Epithelial cell of esophagus (primary cell): ENCODE measurements at places on chromosomes 12 and 14.

DNA sequence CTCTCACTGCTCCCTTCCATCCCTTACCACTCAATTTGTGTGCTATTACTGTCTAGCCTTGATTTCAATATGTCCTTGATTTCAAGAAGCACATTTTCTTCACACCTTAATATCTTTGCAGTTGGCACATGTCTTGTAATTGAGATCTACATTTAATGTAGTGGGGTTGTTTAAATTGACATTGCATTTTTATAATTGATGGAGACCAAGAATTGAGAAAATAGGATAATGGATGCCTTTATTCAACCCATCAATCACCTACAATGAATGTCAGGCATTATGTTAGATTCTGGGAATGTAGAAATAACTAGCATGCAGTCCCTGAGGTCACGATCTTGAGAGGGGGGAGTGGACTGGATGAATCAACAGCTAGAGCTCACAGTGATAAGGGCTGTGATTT is 94.6 kb downstream of the SMOC1 start:
- DNase-seq = no peak

GRCh38 chr12:28742791-28743190 is 406.3 kb upstream of the FAR2 start:
- peak; percentile 61 for DNase-seq

DNA sequence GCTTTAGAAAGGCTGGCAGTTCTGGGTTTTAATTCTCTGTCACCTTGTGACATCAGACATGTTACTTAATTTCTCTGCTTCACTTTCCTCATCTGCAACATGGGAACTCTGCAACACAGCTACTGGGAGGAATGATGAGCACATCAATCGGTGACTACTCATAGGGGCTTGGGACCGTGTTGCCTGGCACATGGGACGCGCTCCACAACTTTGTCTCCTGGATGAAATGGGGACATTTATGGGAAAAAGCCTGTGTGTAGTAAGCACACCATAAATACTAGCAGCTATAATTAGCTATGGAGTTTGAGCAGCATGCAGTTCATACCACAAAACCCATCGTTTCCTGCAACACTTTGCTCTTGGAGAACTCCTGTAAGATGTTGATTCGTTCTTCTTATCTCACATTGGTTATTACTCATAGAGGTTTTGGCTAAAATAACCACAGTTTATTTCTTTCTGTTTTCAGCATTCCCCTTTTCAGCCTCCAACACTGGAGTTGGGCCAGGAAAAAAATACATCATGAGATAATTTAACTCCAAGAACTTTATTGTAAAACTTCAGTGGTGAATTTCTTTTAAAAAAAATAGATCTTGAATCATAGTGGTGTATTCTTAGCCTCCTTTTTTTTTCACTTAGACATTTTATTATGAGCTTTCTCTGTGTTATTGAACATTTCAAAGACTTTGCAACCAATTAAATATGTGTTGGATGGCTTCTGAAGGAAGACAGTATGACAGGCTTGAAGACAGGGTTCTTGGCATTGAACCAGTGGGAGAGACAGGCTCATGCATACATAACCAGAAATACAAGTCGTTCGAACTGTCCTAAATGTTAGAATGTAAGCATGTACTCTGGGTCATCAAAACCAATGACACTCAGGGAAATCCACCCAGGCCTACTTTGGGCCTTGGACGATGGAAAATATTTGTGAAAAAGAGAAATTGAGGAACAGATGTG is 72.7 kb downstream of the RIN3 start:
- DNase-seq = peak; percentile 49

DNA sequence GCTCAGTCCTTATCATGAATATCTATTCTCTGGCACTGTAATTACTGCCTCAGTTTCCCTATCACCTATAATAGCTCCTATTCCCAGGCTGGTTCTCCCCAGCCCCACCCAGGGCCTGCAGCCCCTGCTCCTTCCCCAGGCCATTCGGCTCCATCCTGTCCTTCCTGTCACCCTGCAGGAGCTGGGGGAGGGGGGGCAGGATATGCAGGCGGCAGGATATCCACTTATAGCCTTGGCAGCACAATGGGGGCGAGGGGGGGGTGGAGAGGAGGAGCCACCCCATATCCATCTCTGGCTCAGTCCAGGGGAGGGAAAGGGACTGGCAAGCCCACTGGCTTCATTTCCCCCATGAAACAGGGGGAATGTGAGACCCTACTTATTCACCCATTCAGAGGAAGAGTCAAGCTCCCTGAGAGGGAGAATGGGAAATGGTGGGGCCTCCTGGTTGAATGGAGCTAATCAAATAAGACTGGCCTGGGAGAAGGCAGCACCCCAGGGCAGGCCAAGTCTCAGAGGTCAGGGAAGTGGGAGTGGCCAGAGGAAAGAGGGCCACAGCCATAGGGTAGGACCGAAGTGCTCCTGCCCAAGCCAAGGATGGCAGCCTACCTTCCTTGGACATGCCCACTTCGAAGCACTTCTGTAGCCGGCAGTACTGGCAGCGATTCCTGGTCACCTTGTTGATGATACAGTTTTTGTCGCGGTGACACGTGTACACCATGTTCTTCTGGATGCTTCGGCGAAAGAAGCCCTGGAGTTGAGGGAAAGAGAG is 7.8 kb upstream of the ITGB7 start:
- no peak for DNase-seq
